ENCODE measurements at places on chromosomes 16 and 17.

GRCh38 chr17:80445007-80445725, 30.2 kb downstream of the ENDOV start:
- peak; percentile 71 for DNase-seq

GRCh38 chr17:5234645-5235576, at the start of gene SCIMP:
SCIMP (minus strand) TSS chr17:5234860; CDS start chr17:5234755, 105 bp downstream.
- no peak for DNase-seq

DNA sequence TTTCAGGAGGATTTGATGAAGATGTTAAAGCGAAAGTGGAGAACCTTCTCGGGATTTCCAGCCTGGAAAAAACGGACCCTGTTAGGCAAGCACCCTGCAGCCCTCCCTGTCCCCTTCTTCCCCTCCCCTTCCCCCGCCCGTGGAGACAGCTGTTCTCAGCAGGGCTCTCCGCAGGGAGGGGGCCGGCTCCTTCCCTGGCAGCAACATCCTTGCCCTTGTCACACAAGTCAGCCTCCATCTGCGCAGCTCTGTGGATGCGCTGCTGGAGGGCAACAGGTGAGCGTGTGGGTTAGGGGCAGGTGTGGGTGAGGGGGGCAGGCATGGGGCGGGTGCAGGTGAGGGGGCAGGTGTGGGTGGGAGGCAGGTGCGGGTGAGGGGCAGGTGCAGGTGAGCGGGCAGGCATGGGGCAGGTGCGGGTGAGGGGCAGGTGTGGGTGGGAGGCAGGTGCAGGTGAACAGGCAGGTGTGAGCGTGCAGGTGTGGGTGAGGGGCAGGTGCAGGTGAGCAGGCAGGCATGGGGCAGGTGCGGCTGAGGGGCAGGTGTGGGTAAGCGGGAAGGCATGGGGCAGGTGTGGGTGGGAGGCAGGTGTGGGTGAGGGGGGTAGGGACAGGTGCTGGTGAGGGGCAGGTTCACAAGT, 9.4 kb downstream of the CYBC1 start:
- no peak for DNase-seq

GRCh38 chr17:37384560-37385149, 8.9 kb downstream of the C17orf78 start:
- no peak for DNase-seq

GRCh38 chr16:11783319-11784037, 13.6 kb downstream of the ZC3H7A start:
- no peak for DNase-seq

- DNase-seq = no peak
Measured at GRCh38 chr17:30378241-30378824, 394 bp upstream of the CPD start.

DNA sequence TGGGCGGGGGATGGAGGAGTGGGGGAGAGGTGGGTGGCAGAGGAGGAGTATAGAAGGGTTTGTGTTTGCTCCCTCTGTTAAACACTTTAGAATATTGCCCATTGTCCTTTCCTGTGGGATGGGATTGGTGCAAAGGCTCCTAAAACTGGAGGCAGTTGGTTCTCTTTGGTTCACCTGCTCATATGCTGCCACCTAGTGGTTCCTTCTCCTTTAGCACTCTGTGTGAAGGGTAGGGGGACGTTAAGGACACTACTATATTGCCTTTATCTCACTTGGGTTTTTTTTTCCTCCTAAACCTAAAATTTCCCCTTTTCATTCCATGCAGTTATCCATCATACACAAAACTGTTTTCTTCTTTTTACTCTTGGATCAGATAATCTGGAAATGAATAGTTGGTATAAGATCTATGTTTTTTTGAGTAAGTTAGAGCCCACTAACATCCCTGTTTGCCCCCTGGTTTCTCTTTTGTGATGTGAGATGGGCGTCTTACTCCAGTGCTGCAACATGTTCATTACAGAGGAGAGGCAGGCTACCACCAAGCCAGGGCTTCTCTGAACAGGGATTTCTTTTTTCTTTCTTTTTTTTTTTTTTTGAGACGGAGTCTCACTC, 23.8 kb downstream of the SNX11 start:
- no peak for DNase-seq

GRCh38 chr16:58508671-58509251, 6.6 kb upstream of the SETD6 start:
- no peak for DNase-seq

All from occipital lobe (tissue), 3 donors.